ENCODE measurements at places on chromosomes 6 and 20.

- no peaks in the 10 kb centered on the region for H3K36me3 ChIP-seq
- H3K4me3 ChIP-seq: no peak overlapping the region
- no peak for DNase-seq
- H3K27ac ChIP-seq: no peak overlapping the region
These were observed 113.8 kb downstream of the AHI1 start for GRCh38 chr6:135383766-135384165.

GRCh38 chr6:35415065-35415891, 36.9 kb upstream of the FANCE start:
- peak; percentile 82 for DNase-seq
- no peak overlapping the region for H3K4me3 ChIP-seq
- H3K27me3 ChIP-seq: no peaks in the 10 kb centered on the region
- H3K4me1 ChIP-seq: peaks cover 20% of the 10 kb centered on the region
- H3K27ac ChIP-seq: no peak overlapping the region

DNA sequence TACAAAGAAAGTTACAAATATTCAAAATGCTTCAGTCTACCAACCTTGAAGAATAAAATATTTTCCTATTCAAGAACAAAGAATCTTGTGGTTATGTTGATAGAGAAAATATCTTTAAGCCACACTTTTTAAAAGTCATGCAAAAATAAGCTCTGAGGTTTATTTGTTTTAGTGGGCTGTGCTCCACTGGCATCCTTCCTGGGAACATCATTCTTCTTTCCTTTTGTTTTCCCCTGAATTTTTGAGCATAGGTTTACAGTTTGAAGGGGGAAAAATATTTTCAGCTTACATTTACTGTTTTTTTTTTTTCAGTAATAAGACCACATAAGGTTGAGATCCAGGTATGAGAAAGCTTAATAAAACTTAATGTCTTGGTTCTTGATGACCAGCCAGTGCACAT, 72.0 kb upstream of the BACH2 start:
- H3K36me3 ChIP-seq: no peaks in the 10 kb centered on the region
- H3K4me1 ChIP-seq: peaks cover 13% of the 10 kb centered on the region
- H3K27ac ChIP-seq: no peak overlapping the region
- H3K4me3 ChIP-seq: no peak overlapping the region
- no peak for DNase-seq

- H3K4me3 ChIP-seq: no peak overlapping the region
- H3K27ac ChIP-seq: no peak overlapping the region
- no peaks in the 10 kb centered on the region for H3K27me3 ChIP-seq
- no peak for DNase-seq
- peaks cover 98% of the 10 kb centered on the region for H3K36me3 ChIP-seq
These were observed 59.7 kb downstream of the TCP11 start for GRCh38 chr6:35081426-35081851.

DNA sequence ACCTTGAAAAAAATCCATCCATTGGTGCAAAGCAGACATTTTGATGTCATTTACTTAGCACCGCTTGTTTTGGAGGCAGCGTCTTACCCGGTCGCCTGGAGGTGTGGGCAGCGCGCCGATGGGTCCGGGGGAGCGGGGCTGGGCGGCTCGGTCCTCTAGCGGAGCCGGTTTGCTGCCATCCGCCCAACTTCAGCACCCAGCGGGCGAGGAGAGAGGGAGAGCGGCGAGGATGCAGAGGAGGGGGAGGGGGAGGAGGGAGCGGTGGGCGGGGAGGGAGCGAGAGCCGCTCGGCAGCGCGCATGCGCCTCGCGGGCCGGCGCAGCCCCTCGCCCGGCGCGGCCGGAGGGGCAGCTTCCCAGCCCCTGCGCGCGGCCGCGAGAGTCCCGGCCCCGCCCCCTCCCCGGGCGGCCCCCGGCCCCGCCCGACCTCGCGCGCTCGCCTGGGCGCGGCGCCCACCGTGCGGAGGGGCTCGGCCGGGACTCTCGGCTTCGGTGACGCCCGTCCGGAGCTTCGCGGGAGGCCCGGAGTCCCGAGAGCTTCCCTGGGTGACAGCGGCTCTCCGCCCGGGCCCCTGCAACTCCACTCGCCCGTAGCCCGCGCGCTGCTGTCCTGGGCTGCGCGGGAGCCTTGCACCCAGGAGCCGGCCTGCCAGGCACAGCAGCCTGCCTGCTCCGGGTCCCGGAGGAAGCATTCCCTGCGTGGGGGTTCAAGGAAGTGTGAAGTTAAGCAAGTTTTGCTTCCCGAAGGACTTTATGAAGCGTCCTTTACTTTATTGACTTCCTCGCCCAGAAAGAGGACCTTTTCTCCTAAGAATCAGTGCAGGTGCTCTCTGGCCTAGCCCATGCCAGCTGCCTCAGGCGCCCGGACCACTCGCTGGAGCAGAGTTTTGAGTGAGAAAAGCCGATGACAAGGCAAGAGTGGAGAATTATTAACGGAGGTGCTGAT, at the start of gene RGS17:
Gene RGS17, minus strand, starts transcription at position 246 of the 945 bp plus-strand sequence. CDS start 87,264 bp downstream, outside the sequence.
- H3K4me1 ChIP-seq: peaks cover 19% of the 10 kb centered on the region
- no peak within 1 kb of the TSS for H3K27ac ChIP-seq
- DNase-seq: peak; percentile 88
- H3K4me3 ChIP-seq: peak within 1 kb of the TSS; percentile 61
- peaks cover 3% of the 10 kb centered on the region for H3K27me3 ChIP-seq

GRCh38 chr20:47727170-47727880, 58.0 kb downstream of the SULF2 start:
- H3K27ac ChIP-seq: peak overlapping the region; percentile 79
- H3K36me3 ChIP-seq: no peaks in the 10 kb centered on the region
- H3K4me1 ChIP-seq: peaks cover 4% of the 10 kb centered on the region
- DNase-seq: peak; percentile 87
- no peaks in the 10 kb centered on the region for H3K27me3 ChIP-seq

GRCh38 chr6:47455533-47456209, 21.9 kb upstream of the CD2AP start:
- no peaks in the 10 kb centered on the region for H3K36me3 ChIP-seq
- no peaks in the 10 kb centered on the region for H3K4me1 ChIP-seq
- H3K27me3 ChIP-seq: no peaks in the 10 kb centered on the region
- DNase-seq: no peak

GRCh38 chr6:115796829-115797228, 263.9 kb downstream of the FRK start:
- no peaks in the 10 kb centered on the region for H3K36me3 ChIP-seq
- H3K4me3 ChIP-seq: no peak overlapping the region

DNA sequence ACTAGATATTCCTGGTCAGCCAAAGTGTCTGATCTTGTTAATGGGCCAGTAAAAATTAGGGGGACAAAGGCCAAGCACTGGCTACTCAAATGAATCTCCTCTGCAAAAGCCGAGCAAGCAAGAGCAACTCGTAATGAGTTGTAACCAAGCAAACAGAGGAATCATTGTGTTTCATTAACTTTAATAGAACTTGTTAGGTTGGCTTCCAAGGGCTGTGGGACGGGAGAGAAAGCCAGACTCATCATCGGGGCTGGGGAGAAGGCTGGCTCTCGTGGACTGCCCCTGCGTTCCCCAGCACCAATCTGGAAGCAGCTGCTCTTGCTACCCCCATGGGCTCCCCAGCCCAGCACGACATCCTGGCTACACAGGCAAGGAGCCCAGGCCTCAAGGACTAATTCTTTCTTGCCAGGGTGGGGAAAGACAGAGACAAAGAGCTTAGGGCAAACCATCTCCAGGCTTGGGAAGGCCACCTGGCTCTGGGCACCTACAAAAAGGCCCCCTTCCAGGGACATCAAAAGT, 10.5 kb upstream of the SCUBE3 start:
- H3K27ac ChIP-seq: no peak overlapping the region
- H3K4me1 ChIP-seq: no peaks in the 10 kb centered on the region
- no peaks in the 10 kb centered on the region for H3K27me3 ChIP-seq
- DNase-seq: no peak

DNA sequence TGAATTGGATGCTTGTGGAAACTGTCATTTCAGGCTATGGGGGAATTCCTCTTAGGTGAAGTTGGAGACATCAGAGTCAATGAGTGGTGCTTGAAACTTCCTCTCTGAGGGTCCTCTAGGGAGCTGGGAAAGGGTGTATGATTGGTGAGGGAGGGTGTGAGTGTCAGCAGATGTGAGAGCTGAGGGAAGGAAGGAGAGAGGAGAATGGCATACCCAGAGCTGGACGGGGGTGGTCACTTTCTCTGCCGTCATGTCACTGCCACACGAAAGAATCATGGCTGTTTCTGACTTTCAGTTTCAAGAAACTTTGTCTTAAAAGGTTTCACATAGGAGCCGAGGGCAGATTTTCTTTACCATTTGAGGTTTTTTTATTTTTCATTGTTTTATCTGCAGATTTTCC, 50.3 kb downstream of the DEK start:
- H3K4me1 ChIP-seq: no peaks in the 10 kb centered on the region
- H3K4me3 ChIP-seq: no peak overlapping the region
- no peaks in the 10 kb centered on the region for H3K27me3 ChIP-seq
- peaks cover 9% of the 10 kb centered on the region for H3K36me3 ChIP-seq

Measured in upper lobe of left lung (tissue), 6 donors.